Urothelium cell line (cell line): ENCODE measurements at places on chromosomes 7 and 10.

DNA sequence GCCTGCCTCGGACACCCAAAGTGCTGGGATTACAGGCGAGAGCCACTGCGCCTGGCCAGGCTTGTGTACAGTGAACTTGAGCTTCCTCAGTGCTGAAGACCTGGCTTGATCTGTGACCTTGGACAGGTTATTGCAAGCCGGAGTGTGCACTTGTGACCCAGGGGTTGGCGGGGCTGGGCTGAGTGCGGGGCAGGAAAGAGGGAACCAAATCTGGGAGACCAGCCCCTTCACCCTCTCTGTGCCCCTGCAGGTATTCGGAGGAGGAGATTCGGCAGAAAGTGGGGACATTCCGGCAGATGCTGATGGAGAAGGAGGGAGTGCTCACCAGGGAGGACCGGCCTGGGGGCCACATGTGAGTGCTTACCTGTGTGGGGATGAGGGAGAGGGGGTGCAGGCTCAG lies 46.2 kb downstream of the SRRM3 start:
- no peak for DNase-seq

GRCh38 chr7:71633551-71634008 lies 501.6 kb downstream of the GALNT17 start:
- peak; percentile 88 for DNase-seq

DNA sequence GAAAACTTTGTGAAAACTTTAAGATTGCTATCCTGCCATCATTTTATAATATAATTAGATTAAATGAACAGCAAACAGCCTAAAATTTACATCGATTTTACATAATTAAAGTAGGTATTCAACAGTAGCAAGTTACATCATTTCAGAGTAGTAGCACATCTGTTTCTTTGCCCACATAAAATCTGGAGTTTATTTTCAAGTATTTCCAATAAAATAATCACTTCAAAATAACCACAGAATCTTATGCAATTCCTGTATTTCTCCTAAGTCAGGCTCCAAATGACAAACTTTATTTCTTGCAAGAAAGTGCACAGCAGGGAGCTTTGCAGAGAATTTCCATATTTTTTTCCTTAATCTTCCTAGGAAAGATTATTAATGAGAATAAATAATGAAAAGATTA lies 82.6 kb downstream of the CUBN start:
- no peak for DNase-seq

GRCh38 chr10:75312440-75312839 lies 76.7 kb upstream of the COMTD1 start:
- no peak for DNase-seq

DNA sequence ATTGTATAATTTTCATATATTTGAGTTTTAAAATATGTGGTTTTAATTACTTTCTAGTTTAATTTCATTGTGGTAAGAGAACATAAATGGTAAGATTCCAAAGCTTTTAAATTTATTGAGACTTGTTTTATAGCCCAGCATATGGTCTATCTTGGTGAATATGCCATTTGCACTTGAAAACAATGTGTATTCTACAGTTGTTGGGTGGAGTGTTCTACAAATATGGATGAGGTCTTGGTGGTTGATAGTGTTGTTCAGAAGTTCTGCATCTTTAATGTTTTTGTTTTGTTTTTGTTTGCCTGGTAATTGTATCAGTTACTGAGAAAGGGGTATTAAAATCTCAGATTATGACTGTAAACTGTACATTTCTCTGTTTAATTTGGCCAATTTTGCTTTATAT lies 37.6 kb upstream of the TSPAN13 start:
- no peak for DNase-seq

GRCh38 chr7:156919132-156919713 lies 26.2 kb upstream of the LMBR1 start:
- no peak for DNase-seq

DNA sequence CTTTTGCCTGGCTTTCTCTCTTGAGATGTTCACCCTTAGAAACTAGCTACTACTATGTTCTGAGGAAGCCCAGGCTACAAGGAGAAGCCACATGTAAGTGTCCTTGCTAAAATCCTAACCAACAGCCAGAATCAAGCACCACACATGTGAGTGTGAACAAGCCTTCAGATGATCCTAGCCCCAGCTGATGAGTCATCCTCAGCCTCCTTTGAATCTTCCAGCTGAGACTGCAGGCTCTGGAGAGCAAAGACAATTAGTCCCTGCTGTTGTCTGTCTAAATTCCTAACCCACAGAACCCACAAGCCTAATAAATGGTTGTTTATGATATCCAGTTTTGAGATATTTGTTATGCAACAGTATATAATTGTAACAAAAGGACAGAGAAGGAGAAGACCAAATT lies 92.8 kb upstream of the TAC1 start:
- peak; percentile 79 for DNase-seq

GRCh38 chr10:63935705-63936104 lies 414.5 kb downstream of the REEP3 start:
- DNase-seq, result peak; percentile 32

- DNase-seq, result no peak
Observed at GRCh38 chr10:52469970-52470705, 156.1 kb downstream of the DKK1 start.

DNA sequence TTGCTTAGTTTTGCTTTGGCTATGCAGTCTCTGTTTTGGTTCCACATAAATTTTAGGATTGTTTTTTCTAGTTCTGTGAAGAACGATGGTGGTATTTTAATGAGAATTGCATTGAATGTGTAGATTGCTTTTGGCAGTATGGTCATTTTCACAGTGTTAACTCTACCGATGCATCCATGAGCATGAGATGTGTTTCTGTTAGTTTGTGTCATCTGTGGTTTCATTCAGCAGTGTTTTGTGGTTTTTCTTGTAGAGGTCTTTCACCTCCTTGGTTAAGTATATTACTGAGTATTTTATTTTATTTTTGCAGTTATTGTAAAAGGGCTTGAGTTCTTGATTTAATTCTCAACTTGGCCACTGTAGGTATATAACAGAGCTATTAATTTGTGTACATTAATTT lies 78.2 kb upstream of the ZNF92 start:
- DNase-seq, result no peak

DNA sequence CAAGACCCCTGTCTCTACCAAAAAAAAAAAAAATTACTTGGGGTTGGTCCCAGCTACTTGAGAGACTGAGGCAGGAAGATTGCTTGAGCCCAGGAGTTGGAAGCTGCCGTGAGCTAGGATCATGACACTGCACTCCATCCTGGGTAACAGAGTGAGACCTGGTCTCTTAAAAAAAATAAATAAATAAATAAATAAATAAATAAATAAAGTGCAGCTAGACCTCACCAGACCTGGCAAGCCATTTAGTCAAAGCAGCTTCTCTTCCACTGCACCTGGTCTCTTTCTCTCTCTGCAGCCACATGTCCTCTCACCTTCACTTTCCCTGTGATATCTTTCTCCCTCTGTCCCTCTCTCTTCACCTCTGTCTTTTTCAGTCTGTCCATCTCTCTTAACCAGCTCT lies 75.2 kb upstream of the CHCHD3 start:
- DNase-seq, result no peak

- DNase-seq, result no peak
Observed at GRCh38 chr10:17743437-17743836, 8.6 kb upstream of the TMEM236 start.

DNA sequence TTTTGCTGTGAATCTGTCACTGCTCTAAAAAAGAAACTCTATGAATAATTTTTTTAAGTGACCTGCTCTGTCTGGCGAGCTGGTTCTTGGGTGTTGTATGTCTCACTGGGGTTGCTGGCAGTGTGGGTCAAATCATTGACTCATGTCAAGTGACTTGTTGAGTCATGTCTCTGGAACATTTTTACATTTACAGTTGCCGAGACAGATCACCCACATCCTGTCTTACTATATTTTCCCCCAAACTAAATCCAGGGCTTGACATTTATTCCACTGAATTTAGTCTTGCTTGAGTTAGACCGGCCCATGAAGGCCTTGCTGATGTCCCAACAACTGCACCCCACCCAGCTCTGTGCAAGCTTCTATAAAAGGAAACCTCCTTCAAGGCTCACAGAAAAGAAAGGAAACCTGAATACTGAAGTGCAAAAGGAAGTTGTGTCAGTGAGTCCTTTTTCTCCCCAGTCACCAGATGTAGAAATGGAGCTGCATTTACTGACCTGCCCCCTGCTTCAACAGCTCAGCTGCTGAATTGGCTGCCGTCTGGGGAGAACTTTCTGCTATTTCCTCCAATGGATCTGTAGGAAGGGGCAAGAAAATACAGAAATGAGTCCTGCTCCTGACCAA lies 290.3 kb downstream of the TNS3 start:
- peak; percentile 89 for DNase-seq

DNA sequence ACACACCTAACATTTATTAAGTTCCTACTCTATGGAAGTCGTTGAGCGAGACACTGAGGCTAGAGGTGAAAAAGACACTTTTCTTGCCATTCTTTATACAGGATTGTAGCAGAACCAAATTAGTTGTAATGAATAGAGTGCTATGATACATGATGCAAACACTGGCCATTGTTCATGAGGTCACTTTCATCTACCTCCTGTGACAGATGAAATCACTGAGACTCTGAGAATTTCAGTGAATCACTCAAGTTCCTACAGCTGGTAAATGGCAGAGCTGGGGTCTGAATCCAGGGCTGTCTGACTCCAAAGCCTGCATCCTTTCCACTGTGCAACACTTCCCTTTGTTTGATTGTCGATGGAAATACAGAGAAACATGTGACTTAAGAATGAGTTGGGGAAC lies 657.6 kb downstream of the LRMDA start:
- no peak for DNase-seq

GRCh38 chr10:113305871-113306270 lies 247.0 kb upstream of the HABP2 start:
- DNase-seq, result no peak

GRCh38 chr7:2171855-2172254 lies 60.9 kb downstream of the MAD1L1 start:
- DNase-seq, result no peak

DNA sequence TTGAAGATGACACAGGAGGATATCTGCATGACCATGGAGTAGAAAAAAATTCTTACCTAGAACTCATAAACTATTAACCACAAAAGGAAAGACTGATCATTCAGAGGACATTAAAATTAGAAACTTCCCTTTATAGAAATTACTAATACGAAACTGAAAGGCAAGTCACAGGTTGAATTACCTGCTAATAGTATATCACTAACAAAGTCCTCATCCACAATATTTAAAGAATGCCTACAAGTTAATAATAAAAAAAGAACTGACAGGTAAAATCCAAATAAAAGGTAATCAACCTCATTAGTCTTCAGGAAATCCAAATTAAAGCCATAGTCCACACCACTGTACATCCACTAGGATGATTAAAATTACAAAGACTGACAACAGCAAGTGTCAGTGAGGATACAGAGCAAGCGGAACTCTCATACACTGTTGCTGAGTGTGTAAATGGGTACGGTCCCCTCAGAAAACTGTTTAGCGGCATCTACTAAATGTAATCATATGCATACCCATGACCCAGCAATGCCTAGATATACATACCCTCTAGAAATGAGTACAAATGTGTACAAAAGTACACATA lies 71.2 kb downstream of the ARHGAP21 start:
- no peak for DNase-seq

DNA sequence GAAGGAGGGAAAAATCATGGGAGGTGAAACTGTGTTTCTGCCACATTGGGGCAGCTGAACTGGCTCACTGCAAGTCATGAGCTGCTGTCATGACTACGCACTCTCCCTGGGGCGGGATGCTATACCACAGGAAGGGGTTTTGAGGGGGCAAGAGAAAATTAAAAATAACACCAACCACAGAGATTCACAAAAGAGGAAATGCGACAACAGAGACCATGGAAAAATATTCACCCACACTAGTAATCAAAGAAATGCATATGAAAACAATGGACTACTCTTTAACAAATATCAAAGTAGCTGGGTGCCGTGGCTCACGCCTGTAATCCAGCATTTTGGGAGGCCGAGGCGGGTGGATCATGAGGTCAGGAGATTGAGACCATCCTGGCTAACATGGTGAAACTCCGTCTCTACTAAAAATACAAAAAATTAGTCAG lies 65.2 kb upstream of the TM9SF3 start:
- no peak for DNase-seq

DNA sequence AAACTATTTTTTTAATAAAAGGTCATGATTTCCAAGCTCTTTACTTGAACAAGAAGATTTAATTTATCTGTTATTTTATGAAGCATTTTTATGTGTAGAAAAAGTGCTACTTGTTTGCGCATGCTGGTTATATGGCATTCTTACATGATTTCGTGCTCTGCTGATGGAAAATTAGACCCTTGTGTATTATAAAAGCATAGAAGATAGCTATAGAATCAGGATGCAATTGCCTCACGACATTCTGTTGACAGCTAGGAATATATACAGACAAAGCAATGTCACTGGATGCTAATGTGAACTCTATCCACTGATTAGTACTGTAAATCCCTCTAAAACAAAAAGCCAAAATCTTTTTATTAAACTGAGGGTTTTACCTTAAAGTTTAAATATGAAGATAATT lies 255.9 kb downstream of the MDFIC start:
- DNase-seq, result no peak

- DNase-seq, result peak; percentile 32
Observed at GRCh38 chr10:106571192-106571946, 593.1 kb downstream of the SORCS1 start.

GRCh38 chr10:94320285-94320914 lies 42.3 kb downstream of the NOC3L start:
- peak; percentile 50 for DNase-seq

- no peak for DNase-seq
Observed at GRCh38 chr10:121640266-121640665, 42.0 kb upstream of the FGFR2 start.

- DNase-seq, result no peak
Observed at GRCh38 chr10:81036257-81036656, 498.6 kb downstream of the SH2D4B start.

- no peak for DNase-seq
Observed at GRCh38 chr7:52257890-52258289, 777.5 kb upstream of the POM121L12 start.
